ENCODE measurements at places on chromosomes 16 and 17.

DNA sequence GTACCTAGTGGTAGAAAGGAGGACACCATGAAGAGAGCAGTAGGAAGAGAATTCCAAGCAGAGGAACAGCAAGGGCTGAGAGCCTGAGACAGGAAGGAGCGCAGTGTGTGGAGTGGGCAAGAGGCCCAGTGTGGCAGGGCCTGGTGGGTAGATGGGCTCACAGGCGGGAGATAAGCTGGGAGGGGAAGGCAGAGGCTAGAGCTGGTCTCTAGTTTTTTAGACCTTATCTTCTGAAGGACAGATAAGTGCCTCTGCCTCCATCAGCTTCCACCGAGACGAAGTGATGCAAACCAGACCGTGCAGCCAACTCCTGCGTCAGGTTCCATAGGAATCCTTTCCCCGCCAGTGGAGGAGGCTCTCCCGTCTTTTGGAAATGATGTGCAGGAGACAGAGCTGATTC is 33.6 kb downstream of the CDH1 start:
- DNase-seq, result peak; percentile 91

GRCh38 chr16:19517424-19518089 is 4.3 kb downstream of the GDE1 start:
- peak; percentile 89 for DNase-seq

GRCh38 chr16:89183975-89184676 is 12.6 kb downstream of the CDH15 start:
- DNase-seq, result no peak

- DNase-seq, result no peak
Measured at GRCh38 chr16:54055864-54056263, 230.7 kb downstream of the IRX3 start.

DNA sequence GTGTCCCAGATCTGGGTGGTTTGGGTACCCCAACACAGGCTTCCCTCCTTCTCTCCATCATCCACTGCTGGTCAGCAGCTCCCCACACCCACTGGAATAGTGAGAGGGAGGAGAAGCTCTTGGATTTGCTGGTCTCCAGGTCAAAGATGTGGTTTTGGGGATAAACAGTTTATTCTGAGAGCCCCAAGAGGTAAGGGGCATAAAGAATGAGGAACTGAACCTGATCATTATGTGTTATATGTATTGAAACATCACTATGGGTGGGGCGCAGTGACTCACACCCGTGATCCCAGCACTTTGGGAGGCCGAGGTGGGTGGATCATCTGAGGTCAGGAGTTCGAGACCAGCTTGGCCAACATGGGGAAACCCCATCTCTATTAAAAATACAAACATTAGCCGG is 3.9 kb downstream of the DPEP2 start:
- peak; percentile 34 for DNase-seq

GRCh38 chr17:50173335-50173941 is 7.6 kb downstream of the SGCA start:
- DNase-seq, result no peak

DNA sequence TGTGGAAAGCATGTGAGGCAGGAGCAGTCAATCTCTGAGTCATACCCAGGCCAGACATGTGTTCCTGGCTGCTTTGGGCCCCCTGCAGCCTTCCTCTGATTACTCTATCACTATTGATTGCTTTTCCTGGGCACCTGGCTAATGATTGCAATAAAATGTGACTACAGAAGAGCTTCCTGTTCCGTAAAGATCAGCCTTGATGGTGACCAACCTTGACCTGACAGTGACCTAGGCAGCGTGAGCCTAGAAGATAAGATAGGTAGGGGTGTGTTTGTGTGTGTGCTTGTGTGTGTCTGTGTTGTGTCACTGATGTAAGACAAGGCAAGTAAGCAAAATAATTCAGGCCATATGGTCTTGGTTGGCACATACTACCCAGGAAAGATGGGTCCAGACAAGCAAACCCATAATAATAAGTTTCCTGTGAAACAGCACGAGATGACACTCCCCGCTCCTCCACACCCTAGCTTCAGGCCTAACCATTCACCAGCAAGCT is 367.7 kb upstream of the CDH11 start:
- no peak for DNase-seq

GRCh38 chr17:79388556-79389295 is 222.1 kb downstream of the RBFOX3 start:
- peak; percentile 9 for DNase-seq

DNA sequence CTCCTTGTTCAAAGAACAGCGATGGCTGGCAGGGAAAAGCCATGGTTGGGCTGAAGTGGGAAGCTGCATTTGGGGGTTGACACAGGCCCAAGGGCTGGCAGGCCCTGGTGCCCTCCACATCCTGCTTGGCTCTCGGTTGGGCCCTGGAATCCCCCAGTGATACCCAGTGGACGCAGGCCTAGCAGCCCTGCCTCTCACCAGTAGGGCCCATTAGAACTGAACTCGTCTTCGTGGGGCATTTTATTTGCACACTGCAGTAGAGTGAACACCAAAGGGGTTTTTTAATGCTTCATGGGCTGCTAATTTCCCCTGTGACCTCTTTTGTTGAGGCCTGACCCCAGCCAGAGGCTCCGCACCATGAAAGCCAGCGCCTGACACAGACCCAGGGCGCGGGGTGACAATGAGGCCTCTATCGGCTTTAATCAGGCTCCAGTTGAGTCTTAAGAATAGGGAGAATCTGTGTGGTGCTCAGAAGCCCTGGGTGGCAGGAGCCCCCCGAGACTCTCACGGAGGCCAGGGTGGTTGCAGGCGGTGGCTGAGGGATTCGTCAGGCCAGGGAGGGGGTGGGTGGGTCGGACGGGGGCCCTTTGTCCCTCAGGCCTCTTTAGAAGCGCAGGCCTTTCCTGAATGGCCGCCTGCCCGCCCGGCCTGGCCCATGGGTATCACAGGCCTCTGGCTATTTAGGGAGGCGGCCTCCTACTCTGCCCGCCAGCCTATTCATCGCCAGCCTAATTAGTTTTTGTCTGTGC is 199.3 kb downstream of the NTN1 start:
- no peak for DNase-seq

DNA sequence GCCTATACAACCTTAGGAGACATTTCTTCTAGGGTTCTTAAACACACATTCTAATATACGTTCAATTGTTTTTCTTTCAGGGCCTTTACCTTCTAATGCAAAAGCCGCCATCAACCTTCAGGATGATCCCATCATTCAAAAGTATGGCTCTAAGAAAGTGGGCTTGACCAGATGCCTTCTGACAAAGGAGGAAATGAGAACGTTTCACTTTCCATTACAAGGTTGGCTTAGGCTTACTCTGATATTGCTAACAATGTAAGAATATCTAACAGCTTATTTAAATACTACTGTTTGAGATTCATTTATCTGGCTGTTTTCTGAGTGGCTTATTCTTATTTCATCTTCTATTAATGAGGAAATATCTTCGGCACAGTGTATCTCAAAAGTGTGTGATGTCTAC is 15.4 kb downstream of the REXO5 start:
- DNase-seq, result no peak

DNA sequence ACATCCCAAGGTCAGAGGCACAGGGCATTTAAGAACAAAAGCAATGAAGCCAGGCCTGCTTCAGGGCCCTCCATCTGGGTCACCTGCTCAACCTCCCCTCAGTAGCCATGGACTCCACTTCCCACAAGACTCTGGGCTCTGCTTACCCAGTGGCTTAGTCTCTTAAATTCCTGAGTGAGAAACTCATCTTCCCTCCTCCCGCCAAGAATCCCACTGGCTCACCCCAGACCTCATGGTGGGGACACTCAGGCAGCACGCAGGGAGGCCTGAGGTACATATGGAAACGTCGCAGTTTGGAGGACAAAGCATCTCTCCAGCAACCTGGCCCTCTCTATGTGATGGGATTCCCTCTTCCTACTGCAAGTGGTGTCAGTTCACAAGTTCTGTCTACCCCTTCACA is 326.7 kb upstream of the CDH5 start:
- no peak for DNase-seq

- peak; percentile 63 for DNase-seq
Measured at GRCh38 chr17:38464251-38464722, 36.0 kb downstream of the ARHGAP23 start.

GRCh38 chr16:71645450-71645849 is 19.5 kb downstream of the MARVELD3 start:
- peak; percentile 50 for DNase-seq

DNA sequence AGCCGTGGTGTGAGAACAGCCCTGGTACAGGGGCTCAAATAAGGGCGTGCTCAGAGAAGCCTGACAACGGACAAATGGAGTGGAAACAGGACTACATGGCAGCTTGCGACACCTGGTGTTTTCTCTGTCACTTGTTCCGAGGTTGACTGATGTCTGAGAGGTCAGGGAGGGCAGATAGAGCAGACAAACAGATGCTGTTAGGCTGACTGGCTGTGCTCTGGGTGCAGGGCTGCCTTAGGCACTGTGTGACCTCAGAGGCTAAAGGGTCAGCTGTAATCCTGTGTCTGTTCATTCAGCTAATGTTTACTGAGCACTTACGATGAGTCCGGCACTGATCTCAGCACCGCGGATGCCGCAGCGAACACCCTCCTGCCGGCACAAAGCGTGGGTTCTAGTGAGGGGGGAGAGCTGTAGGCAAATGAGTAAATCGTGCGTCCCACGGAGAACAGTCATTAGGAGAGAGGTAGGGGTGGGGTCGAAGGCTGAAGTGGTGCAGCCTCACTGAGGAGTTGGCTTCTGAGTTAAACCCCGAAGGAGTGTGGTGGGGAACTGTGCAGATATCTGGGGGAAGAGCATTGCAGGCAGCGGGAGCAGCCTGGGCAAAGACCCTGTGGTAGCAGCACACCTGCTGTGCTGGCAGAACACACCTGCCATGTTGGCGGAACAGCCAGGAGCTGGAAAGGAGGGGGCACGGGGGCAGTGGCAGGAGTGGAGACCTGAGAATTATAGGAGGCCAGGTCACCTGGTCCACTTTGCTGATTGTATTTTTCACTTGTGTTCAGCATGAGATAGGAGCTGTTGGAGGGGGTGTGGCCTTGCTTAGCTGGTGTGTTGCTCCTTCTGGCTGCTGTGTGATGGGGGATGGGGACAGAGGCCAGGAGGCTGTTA is 35.0 kb downstream of the GPT2 start:
- DNase-seq, result peak; percentile 25

GRCh38 chr17:60080545-60080944 is 1.8 kb upstream of the HEATR6 start:
- DNase-seq, result no peak

DNA sequence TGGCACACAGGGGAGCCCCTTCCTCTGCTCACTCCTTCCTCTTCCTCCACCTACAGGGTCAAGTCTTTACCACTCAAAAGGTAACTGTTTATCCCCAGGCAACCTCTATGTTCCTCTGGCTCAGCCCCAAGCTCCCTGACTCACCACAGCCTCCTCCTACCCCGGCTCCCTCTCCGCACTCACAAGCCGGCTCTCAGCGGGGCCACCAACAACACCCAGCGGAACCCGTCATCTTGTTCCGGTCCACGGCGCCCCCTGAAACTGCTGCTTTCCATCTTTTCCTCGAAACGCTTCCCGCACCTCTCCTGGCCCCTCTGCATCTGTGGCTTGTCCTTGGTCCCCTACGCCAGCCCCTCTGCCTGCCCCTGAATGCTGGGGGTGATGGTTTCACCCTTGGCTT is 58.4 kb downstream of the NXN start:
- DNase-seq, result no peak

- DNase-seq, result no peak
Measured at GRCh38 chr17:80815151-80815681, 176.4 kb upstream of the CHMP6 start.

- DNase-seq, result no peak
Measured at GRCh38 chr17:81927152-81927652, 333 bp downstream of the MAFG start.

GRCh38 chr16:28497861-28498599 is 3.6 kb downstream of the APOBR start:
- no peak for DNase-seq

DNA sequence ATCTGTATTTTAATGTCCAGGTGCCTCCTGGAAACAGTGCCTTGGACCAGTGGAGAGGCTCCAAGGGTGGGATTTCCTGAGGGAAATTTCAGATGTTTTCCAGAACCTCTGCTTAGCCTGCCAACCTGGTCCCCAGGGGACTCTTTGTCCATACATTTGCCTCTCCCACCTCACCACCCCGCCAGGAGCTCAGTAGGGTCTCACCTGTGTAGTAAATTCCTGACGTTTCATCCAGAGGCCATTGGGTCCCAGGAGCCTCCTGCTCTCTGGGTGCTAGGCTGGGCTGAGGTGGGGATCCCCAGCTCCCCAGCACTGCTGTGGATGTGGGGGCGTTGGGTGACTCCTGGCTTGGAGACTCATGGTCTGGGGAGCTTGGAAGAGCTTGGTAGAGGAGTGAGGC is 2.7 kb downstream of the NLRP1 start:
- no peak for DNase-seq

DNA sequence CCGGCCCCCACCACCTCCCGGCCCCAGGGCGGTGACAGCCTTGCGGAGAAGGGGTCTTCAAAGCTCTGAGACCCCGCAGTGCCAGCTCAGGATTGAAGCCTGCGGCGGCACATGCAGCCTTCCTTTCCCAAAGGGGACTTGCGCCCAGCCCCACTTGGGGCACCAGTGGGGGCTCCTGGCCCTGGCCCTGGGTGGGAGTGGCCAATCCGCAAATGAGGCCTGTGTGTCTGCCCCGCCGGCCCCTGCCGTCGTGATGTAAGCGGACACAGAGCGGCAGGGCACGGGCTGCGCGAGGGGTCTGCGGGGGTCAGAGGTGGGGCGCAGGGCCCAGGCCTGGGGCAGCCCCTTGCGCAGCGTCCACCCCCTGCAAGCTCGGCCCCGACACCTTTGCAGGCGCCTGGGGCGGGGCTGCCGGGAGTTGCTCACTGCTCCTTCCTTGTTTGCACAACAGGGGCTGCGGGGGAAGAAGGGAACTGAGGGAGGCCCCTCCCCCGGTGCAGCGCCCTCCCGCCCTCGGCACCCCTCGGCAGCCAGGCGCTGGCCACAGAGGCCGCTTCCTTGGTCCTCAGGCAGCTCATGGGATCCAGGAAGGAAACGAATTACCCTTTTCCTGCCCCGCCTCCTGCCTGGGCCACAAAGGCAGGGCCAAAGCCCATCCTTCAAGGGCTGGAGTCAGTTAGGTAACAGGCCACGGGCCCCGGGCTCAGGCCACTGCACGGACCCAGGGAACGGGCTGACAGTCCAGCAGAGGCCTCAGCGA is 2.9 kb downstream of the SLC16A3 start:
- peak; percentile 38 for DNase-seq

DNA sequence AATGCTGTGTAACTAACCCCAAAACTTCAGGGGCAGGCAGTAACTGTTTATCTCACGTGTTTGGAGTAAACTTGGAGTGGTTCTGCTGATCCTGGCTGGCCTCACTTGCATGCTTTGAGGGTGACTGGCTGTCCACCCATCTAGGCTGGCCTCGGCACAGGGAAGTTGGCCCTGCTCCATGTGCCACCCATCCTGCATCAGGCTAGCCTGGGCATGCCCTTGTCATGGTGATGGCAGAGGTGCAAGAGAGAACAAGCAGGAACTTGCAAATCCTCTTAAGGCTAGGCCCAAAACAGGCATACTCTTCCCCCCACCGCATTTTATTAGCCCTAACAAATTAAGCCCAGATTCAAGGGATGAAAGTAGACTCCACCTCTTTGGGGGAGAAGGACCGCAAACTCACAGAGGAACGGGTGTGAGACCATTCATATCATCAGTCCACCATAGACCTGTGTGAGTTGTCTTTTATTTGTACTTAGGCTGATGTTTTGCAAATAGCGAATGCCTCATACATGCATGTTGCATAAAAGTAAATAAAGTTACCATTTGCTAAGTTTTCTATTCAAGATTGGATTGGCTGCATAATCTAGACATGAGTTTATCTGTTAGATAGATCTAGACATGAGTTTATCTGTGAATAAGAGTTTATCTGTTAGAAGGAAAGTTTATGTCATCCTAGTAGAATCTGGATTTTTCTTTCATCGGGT is 221.0 kb downstream of the CCDC182 start:
- DNase-seq, result peak; percentile 61
